ENCODE measurements at places on chromosomes 7 and 10. TPM values are rescaled to one million over a fixed set of nuclear protein-coding genes. Genes with fewer than 3 reads are reported as not detected.
A peak's percentile ranks its signal among the peaks of the same experiment; 100 is the strongest.

The ZP3 gene
- polyA plus RNA-seq = 13.6 TPM

DNA sequence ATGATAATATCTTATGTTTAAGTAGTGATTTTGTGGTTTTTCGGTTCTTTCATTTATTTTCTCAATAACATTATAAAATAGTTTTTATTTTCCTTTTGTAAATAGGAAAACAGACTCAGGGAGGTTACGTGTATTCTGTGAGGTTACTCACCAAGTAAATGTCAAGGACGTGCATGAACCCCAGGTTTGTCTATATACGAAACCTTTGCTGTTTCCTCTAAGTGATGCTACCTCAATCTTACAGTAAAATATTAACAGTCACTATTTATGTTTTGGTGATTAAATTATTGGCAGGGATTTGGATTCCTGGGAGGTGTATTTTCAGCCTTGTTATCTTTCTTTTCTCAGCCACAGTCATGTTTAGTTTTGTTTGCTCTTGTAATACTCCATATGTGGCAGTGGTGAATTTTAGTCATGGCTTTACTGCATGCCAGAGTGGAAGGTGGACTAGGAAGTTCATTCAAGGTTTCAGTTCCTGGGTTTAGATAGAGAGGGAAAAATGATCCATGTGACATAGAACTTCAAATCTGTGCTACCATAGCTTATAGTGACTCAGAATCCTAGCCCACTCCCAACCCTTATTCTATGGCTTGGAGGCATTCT is 139.9 kb downstream of the ARL4A start:
- DNase-seq = no peak

DNA sequence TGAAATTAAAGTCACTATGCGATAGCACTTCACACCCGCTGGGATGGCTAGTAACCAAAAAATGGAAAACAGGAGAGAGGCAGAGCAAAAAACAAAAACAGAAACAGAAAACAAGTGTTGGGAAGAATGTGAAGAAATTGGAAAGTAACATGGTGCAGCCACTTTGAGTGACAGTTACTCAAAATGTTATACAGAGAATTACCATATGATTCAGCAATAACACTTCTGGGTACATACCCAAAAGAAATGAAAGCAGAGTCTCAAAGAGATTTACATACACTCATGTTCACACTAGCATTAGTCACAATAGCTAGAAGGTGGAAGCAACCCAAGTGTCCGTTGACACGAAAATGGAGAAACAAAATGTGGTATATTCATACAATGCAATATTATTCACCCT is 88.6 kb upstream of the KCNIP2 start:
- DNase-seq = no peak

The IMPDH1 gene
- polyA plus RNA-seq = 50.0 TPM

- DNase-seq = no peak
Observed at GRCh38 chr7:145293228-145293701, 457.4 kb upstream of the TPK1 start.

DNA sequence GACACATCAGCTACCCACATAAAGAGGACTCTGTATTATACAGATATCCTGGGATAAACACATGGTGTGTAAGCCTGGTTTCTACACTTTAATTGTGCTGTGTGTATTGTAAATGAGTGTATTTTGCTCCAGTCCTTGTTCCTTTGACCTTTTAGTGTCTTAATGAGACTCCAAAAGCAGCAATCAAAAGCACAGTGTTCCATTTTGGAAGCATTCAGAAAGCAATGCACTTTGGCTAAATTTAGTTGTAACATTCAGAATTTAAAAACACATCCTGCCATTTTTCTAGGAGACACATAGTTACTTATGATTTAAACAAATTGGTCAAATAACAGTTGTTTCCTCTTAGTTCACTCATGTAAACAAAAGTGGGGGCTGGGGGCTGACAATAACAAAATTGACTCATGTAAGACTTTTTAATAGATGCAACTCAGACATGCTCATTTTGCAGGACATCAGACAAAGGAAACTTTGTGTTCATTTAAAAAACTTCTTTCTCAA is 122.2 kb downstream of the GPR37 start:
- DNase-seq = no peak

The OR6B1 gene
- not detected for polyA plus RNA-seq

- DNase-seq = no peak
Observed at GRCh38 chr10:81817596-81818170, 57.3 kb upstream of the NRG3 start.

- no peak for DNase-seq
Observed at GRCh38 chr10:124612611-124613498, 131.3 kb downstream of the FAM53B start.

DNA sequence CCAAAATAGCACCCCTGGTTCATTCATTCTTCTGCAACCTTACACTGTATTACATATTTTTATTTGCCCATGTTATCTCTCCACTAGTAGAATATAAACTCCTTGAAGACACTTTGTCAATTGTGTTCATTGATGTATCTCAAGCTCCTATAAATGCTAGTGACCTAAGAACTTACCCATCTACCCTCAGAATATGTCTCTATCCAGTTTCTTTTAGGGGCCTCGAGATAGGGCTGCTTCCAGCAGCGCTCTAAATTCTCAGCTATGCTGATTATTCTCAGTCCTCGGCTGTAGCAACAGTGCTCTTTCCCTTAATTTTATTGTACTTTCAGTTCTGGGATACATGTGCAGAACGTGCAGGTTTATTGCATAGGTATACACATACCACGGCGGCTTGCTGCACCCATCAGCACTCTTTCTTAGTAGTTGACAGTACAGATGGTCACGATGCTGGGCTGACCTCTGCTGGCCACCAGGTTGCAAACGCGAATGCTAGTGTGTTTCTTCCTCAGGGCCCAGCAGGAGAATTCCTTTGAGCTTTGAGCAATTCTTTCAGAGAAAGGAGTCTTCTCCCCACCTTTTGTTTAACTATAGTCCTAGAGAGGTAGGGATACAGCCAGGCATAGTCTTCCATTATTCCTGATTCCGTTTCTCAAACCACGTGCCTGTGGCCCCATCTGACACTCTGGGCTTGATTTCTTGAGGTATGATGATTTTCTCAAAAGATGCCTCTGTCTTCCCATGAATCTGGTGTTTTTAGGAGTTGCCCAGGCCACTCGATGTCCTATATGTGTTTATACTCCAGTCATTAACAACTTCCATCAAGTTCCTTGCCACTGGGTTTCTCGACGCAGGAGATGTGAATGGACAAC is 49.1 kb upstream of the CDC14C start:
- no peak for DNase-seq

The SLC16A9 gene
- polyA plus RNA-seq = 2.8 TPM

The GNAT3 gene
- not detected for polyA plus RNA-seq

- no peak for DNase-seq
Observed at GRCh38 chr10:114859222-114859621, 37.6 kb downstream of the FHIP2A start.

- DNase-seq = no peak
Observed at GRCh38 chr7:55078465-55079372, 59.9 kb downstream of the EGFR start.

- no peak for DNase-seq
Observed at GRCh38 chr7:77579797-77580196, 42.7 kb downstream of the PTPN12 start.

- peak; percentile 7 for DNase-seq
Observed at GRCh38 chr7:117715784-117716445, 157.3 kb downstream of the CTTNBP2 start.

- DNase-seq = no peak
Observed at GRCh38 chr10:96998329-96998888, 166.3 kb downstream of the LCOR start.

DNA sequence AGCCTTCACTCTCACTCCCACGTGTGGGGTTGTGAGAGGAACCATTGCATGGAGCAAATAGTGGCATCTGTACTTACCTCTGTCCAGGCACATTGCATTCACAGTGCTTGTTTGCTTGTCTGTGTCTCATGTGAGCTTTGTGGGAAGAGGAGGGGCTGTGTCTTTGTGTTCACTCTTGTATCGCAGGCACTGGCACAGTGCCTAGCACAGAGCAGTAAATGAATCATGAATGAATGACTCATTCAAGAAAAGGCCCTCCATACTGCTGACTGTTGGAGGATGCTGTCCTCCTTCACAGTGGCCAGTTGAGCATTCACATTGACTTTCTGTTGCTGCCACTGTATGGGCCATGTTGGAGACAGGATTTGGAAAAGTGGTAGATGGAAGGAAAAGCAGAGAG is 125.3 kb downstream of the SORCS3 start:
- DNase-seq = peak; percentile 17

DNA sequence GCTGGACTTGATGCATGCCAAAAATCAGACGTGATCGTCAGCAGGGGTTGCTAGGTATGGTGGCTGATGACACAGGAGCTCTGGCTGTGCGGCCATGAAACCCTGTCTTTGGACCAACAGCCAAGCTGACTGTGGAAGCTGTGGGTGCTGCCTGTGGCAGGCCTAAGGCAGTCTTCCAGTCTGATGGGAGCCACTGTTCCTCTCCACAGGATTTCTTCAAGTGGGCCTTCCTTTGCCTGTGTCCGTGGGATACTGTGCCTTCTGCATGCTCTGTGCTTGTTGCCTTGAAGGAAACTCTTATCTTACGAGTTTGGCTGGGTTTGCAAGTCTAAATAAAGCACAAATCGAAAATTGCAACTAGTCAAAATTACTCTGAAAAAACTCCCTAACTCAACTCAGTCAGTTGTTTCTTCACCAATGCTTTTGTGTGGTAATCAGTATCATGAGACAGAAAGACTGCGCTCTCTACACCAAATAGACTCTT is 101.9 kb upstream of the PDLIM1 start:
- no peak for DNase-seq

The RNF133 gene
- not detected for polyA plus RNA-seq

DNA sequence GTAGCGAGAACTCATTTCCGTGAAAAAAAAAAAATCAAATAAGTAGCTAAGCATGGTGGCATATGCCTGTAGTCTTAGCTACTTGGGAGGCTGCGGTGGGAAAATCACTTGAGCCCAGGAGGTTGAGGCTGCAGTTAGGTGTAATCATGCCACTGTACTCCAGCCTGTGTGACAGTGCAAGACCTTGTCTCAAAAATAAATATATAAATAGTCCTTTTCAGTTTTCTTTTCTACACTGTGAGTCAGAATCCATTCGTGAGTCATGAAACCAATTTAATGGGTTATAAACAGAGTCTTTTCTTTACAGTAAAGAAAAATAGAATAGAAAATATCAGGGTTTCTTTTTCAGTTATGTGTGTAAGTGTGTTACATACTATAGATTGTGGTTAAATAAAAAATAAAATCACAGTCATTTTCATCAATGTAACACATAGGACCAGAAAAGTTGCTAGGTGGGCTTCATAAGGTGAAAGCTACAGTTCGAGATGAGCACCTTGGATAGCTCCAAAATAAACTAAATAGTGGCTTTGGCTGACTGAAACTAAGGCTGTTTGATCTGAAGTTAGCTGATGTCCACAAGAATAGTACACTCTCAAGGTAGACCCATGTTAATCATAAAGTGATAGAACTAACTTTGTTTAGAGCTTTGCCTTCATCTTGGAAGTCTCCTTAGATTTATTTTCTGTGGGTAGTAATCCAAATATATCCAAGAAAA is 781.1 kb downstream of the GATA3 start:
- no peak for DNase-seq

The GATA3 gene
- polyA plus RNA-seq = 4.0 TPM

GRCh38 chr10:51297438-51297837 is 223.2 kb downstream of the PRKG1 start:
- no peak for DNase-seq

Measured in keratinocyte (primary cell).